ENCODE measurements at places on chromosomes 12 and 14.

- no peak for DNase-seq
Measured at GRCh38 chr12:14262771-14263511, 102.5 kb upstream of the ATF7IP start.

GRCh38 chr14:76109087-76109880 lies 42.4 kb upstream of the GPATCH2L start:
- no peak for DNase-seq

DNA sequence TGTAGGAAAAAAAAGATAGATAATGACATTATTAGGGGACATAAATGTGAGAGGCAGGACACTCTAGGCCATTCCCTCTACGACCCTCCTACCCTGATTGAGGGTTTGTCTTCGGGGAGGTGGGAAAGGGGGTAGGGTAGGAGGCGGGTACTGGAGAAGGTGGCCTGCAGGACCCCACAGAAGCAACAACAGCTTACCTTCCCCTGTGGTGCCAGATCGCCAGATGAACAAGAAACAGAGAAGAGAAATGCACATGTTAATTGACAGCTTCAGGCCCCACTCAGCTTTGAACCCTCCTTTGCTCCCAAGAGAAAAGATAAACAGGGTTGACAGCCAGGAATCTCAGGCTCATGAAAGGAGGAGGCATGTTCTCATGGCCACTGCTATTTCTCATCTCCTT lies 4.8 kb downstream of the PHB2 start:
- no peak for DNase-seq

DNA sequence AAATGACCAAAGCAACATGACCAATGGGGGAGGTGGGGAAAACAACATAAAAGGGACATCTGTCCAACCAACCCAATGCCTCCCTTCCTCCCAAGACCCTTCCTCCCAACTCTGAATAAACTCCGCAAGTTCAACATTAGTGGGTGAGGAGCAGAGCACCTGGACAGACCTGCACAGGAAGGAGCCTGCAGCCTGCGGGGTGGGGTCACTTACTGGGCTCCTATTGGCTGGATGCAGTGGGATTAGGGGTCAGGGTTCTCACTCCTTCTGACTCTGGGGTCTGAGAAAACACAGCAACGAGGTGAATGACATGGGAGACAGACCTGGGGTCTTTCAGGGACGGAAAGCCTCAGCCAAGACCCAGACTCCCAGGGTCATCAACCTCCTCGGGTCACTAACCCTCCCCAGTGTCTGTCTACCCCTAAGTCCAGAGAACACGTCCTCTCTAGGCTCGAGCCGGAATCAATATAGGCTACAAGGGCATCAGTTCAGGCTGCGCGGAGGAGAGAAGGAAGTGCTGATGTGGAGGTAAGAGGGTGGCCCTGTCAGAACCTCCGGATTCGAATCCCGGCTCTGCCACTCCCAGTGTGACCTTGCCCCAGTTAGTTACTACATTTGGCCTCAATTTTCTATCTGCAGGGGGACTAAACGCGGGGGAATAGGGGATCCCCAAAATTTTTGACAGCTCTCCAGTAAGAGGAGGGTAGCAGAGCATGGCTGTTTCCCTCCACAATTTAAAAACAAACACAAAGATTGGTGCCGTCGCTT lies 860 bp downstream of the NDRG2 start:
- DNase-seq, result no peak
